SW 1271 (cell line): ENCODE measurements at places on chromosomes 6 and 20.
A peak's percentile ranks its signal among the peaks of the same experiment; 100 is the strongest.

DNA sequence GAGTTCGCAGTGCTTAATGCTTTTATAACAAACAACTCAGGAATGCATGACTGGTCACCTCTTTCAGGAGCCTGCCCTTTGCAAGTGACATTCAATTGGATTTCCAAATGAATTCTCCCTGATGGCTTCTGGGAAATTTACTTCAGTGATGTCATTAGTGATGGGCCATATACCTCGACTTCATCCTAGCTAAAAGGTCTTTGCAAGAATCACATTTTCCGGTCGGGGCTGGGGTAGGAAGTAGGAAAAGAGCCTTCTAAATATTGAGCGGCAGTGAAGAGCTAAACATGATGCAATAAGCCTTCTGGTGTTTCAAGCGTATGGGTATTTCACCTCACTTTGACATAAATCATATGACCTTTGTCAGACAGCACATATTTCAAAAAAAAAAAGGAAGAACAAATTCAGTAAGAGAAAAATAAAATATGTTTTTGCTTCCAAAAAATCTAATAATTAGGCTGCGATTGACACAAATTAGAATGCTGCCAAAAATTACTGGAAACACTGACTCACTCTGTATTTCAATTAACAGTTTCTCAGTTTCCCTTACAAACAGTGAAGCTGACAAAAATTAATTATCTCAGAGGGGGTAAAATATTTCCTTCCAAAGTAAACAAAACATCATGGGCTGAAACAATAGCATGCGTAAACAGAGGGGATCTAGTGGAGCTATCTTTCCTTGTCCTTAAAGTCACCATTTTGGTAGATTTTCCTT, 39.8 kb downstream of the ADTRP start:
- DNase-seq = no peak

DNA sequence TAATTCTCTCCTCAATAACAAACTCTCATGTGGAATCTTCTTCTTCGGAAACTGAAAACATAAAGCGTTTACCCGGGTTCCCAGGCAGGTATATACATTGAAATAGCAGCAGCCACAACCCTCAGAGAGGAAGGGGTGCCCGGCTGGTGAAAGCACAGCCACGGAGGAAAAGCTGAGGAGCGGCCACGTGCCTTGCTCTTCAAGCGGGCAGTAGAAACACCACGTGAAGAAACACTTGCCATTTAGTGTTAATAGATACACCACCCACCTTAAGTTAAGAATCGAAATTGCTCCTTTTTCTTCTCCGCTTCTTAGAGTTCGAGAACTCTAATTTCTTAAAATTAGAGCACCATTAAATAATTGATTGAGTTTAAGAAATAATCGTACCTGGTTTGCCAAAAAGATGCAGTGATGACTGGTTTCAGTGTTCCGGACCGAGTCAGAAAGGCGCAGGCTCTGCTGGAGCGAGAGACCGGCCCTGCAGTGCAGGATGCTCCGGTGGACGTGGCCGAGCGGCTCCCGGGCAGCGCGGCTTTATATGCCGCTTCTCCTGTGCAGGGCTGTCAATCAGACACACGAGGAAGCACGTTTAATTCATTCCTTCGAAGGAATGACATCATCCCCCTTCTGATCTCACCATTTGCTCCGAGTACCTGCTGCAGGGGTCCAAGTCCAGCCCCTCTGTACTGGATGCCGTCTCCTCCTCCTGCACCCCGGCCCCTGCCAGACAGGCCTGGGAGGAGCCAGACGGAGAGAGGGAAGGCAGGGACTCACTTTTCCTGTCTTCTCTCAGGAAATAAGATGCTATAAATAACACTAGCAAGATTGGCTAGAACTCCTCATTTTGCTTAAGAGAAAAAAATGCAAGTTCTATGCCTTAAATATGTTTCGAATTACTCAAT, at the start of gene THBS2:
Gene THBS2 (minus strand): TSS at position 510 of the 902 bp plus-strand sequence. CDS start 3,062 bp downstream, outside the sequence.
- DNase-seq = no peak

- DNase-seq = no peak
Observed at GRCh38 chr6:89604653-89605052, 33.9 kb downstream of the LYRM2 start.

DNA sequence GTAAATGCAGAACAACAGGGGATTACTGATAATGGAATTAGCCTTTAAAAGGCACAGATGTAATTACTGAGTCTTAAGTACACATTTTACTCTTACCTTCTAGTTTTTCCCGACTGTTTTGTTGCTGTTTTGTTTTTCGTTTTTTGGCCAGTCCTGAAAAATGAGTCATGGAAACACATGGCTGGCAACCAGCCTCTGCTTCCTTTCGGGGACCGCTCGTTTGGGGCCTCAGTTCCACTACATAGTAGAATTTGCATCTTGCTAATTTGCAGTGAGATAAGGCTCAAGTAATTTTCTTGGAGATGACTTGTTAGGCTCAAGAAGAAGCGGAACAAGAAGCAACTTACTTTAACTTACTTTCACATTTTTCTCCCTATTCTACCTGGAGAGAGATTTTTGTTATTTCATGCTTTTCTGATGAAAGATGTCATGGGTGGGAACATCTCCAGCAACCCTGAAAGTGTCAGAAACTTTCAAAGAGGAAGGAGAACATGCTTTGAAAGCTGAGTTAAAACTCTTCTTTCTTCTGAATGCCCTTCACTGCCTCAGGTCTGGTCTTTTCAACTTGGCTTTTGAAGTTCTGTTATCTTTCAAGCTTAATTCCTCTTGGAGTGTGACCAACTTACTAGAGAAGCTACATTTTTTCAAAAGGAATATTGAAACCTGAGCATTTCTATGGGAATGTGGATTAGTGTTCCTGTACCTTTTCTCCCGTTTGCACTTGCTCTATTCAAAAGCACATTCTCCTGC, 71.5 kb upstream of the HDAC2 start:
- DNase-seq = no peak

DNA sequence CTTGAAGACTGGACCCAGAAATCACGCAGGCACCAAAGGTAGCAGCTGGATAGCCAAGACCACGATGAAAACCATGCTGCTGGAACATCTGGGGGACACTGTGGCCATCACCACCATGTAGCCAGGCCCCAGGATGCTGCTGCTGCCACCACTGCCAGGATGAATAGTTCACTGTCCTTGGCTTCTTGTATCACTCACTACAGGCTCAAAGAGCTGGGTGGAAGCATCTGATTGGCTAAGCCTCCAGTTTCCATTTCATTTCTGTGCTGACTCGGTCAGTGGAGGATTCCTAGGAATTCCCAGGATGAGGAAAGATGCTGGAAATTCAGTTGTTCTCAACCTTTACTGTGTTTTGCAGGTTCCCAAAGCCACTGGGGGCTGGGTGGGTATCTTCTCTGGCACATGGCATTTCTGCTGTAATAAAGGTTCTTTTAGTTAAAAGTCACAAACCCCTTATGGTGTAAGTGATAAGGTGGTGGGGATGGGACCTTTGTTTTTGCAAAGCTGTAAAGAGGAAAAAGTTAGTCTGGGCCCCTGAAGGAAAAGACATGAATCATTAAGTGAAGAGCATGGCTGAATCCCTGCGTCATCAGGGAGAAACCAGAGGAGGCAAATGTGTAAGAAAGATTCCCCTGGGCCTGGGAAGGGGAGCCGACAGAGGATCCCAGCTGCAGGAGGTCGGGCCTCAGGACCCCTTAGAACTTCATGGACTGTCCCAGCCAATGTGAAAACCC, 75.6 kb upstream of the RNF24 start:
- DNase-seq = no peak

DNA sequence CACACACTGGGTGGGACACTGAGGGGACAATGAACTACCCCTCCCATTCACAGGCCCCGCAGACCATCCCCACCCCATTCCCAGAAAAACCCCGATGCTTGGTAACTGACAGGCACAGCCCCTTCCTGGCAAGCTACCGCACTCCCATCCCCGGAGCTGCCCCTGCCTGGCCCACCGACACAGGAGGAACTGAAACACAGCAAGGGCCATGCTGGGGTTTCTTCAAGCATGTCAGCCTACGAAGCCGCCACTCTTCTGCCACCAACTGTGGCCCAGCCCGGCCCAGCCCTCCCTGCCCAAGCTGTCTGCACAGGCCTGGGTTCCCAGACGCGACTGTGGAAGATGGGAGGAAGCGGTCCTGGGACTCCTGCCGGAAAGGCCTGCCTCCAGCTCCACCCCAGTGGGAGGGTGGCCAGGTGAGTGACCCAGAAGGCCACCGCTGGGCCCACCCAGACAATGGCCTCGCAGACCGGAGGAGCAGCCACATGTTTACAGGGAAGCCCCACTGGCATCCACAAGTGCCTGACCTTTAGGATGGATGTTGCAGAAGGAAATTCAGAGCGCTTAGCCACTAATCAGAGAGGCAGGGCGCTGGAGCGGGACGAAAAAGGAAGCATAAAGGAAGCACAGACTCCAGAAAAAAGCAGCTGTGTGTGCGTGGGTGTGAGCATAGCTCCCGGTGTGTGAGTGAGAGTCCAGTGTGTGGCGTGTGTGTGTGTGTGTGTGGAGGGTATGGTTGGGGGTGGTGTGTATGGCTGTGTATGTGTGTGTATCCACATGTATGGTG, 91.6 kb downstream of the PRND start:
- DNase-seq = no peak

DNA sequence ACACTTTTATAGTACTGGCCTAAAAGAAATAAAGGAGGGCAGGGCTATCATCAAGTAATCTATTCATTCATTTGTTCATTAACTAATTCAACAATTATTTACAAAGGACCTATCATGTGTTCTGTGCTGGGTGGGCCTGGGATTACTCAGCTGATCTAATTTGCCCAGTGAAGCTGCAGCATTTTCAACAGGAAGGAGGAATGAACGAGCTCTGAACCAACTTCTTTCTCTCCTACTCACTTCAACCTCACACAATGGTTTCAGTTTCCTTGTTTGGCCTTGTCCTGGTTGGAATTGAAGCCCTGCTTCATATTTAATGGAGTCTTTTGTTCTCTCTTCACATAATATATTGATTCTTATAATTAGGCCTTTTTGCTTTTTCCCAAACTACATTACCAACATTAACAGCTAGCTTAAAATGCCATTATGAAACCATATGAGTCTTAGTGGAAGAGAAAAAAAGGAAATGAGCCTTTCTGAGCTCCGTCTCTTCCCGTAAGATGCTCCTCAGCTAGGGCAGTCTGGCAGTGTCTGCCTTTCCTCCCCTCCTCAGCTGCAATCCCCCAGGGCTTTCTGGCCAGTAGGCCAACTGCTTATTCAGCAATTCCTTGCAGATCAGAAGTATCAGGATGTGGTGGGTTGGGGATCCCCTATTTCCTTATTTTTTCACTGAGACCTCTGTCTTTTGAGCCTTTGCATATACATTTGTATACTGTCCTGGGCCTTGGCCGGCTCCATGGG, 79.4 kb upstream of the NRN1 start:
- no peak for DNase-seq

GRCh38 chr6:169162249-169162648, 91.4 kb downstream of the THBS2 start:
- DNase-seq = no peak

DNA sequence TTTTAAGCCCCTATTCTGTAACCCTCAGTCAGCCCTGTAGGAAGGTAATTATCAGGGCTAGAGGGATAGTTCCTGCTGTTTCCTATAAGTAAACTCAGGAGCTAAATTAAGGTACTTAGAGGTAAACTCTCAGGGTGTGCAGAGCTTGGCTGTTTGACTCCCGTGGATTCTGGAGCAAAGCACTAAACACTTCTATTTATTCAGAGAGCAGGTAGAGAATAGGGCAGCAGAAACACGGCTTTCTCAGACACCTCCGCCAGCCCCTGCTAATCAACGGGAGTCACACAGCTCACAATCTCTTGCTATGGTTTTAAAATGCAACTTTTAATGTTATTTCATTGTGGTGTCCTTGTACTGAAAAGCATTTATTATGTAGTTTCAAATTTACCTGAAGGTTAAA, 21.8 kb downstream of the PRKN start:
- no peak for DNase-seq

- no peak for DNase-seq
Observed at GRCh38 chr6:1043458-1043836, 268.5 kb upstream of the FOXQ1 start.

DNA sequence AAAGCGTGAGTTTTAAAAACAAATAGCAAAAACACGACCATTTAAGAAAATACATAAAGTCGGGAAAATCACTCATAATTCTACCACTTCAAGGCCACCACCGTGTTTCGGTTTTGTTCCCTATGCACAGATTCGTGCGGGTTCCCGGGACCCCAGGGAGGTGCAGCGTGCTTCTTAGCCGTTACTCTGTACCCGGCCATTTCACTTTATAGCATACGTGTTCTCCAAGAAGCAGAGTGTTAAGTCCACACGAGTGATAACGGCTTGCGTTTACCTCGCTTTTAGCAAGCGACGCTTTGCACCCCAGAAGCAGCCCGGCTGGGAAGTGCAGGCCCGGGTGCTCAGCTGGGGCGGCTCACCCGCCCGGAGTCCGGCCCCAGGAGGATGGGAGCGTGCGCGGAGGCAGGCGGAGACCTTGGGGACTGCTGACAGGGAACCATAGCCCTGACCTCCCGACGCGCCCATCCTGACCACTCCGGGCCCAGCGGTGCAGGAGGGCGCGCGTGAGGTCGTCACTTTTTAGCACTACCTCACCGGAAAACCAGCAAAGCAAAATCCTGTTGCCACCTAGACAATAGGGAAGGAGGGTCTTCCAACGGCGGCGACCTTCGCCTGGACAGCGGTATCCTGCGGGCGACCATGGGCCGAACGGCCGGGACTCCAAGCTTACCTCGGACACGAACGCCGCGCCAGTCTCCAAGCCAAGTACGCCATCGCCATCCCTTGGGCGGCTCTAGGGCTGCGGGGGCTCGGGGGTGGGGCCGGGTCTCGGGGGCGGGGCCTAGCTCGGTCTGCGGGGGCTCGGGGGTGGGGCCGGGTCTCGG, at the start of gene ECI2:
Gene ECI2 (minus strand): TSS at position 735 of the 824 bp plus-strand sequence. CDS start 15 bp downstream, at position 720.
- DNase-seq = peak; percentile 78

DNA sequence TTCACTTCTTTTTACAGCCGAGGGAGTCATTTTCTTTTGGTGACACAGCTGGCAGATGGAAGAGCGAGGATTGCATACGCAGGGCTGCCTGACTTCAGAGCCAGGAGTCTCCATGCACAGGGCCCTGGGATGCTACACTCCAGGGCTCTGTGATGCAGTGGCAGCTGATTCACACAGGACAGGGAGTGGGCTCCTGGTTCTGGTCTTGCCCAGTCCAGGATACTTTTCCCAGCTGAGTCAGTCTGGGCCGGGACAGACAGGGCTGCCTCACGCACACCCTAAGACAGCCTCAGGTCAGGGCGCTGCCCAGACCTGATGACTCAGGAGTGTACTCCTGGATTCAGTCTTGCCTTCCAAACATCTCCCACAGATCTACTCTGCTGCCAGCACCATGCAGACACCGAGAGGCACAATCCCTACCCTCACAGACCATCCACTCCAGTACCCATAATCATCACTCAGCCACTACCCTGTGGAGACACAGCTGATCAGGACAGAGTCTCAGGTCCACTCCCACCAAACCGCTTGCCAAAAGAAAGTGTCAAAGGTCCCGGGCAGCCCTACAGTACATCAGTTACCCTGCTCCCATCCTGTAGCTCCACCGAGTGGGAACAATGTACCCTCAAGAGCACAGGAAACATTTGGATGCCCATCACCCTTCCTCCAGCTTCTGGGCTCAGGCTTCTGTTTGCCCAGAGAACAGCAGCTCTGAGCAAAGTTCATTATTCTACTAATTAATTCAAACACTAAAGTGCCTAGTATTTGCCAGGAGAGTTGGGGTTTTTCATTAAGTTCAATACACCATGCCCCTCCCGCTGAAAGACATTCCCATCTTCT, 11.5 kb downstream of the SDC4 start:
- peak; percentile 64 for DNase-seq
